Activated CD4-positive, alpha-beta T cell treated with anti-CD3 and anti-CD28 coated beads for 36 hours (primary cell): ENCODE measurements at places on chromosomes 16 and 17. TPM values are rescaled to one million over a fixed set of nuclear protein-coding genes. Genes with fewer than 3 reads are reported as not detected.

GRCh38 chr16:55499281-55499680, 9.6 kb upstream of the LPCAT2 start:
- no peak for DNase-seq

GRCh38 chr16:27883576-27883975, 179.9 kb downstream of the GSG1L start:
- DNase-seq, result no peak

GRCh38 chr17:28975031-28975430, 23.7 kb upstream of the PHF12 start:
- no peak for DNase-seq

DNA sequence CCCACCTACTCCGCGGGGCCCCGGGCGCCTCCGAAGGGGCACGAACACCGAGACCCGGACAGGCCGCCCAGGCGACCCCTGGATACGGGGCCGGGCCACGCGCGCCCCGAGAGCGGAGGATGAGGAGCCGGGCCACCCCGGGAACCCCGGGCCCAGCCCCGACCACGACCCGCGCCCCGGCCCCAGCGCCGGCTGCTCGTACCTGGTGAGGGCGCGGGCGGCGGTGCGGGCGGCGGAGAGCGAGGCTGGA, 192 bp downstream of the FASN start:
- no peak for DNase-seq

COX6A2 gene
- not detected for total RNA-seq
